ENCODE measurements at places on chromosomes 12 and 14.

- no peak for DNase-seq
These were observed 32.7 kb downstream of the RTRAF start for GRCh38 chr14:52021957-52022600.

DNA sequence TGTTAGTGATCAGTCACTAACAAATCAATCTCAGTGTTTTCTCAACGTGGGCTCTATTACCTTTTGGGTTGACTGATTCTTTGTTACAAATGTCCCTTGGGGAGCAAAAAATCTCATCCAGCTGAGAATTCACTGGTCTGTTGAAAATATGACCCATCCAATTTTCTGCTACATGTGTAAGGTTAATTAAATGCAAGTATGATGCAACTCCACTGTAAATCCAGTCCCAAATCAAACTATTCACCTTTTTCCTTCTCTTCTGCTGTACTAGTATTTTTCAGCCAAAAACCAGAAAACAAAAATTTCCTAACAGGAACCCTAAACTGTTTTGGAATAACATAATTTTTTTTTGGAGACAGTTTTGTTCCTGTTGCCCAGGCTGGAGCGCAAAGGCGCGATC is 2.2 kb downstream of the ERH start:
- no peak for DNase-seq

DNA sequence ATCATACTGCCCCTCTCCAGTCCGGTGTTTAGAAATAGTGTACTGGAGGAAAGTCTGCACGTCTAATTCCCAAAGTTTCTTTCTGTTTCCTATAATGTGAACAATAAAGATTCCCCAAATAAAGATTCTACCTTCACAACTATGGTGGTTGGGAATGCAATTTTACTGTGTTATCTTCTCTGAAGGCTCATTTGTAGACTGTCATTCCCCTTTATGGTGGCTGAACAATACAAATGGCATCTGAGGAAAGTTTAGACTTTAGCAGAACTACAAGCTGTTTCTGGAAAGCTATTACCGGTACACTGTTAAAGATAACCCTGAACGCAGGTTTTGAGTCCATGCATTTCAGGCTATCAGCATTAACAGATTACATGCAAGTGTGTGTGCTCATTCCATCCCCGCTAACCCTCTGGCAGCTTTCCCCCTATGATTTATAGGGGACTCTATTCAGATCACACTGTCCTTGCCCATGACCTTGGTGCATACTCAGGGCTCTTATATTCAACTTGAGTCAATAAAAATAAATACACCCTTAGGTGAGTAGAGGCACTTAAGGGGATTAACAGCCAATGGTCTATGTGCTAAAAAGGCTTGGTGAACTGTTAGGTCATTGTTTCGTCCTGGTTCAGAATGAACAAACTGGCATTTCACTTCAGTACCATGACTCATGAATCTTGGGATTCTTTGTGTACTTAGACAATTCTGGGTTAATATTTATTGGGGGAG is 60.7 kb upstream of the PYGL start:
- no peak for DNase-seq

- no peak for DNase-seq
These were observed 33.6 kb upstream of the TMEM132D start for GRCh38 chr12:129937426-129937825.

Measured in activated B cell treated with CpG ODN at 0.5 μM for 24 hours (primary cell).